Stomach (tissue), 19 donors: ENCODE measurements at places on chromosomes 7 and 10.

GRCh38 chr10:2986391-2986801 is 81.0 kb upstream of the PFKP start:
- H3K36me3 ChIP-seq, result no peaks in the 10 kb centered on the region
- H3K4me3 ChIP-seq, result no peak overlapping the region
- H3K27me3 ChIP-seq, result no peaks in the 10 kb centered on the region
- H3K4me1 ChIP-seq, result peaks cover 5% of the 10 kb centered on the region
- peak; percentile 34 for DNase-seq

DNA sequence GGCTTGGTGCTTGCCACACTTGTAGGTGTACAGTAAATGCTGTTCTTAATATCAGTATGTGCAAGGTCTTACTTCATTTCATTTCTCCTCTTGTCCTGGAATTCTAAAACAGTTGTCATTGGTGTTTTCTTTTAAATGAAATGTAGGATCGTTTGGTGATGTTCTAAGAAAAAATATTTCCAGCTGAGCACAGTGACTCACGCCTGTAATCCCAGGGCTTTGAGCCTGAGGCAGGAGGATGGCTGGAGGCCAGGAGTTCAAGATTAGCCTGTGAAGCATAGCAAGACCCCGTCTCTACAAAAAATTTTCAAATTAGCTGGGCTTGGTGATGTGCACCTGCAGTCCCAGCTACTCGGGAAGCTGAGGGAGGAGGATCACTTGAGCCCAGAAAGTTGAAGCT is 32.6 kb upstream of the ELN start:
- H3K4me1 ChIP-seq, result peaks cover 24% of the 10 kb centered on the region
- no peak for DNase-seq
- H3K27me3 ChIP-seq, result no peaks in the 10 kb centered on the region

DNA sequence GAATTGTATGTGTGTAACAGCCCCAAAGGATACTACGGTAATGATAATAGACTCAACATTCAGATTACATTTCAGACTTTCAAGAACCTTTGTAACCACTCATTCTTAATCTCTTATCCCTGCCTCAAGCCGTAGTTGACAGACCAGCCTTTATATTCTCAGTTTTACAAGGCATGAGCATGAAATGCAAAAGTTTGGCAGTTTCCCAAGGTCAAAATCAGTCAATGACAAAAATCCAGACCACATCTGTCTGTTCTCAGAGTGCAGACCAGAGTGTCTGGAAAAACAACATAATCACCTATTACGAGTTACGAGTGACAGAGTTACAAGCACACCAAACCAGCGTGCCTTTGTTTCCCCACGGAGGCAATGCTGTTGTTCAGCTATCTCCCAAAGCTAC is 178.6 kb upstream of the LRGUK start:
- no peaks in the 10 kb centered on the region for H3K4me1 ChIP-seq
- H3K27ac ChIP-seq, result no peak overlapping the region
- no peak for DNase-seq
- H3K27me3 ChIP-seq, result no peaks in the 10 kb centered on the region
- no peak overlapping the region for H3K4me3 ChIP-seq
- H3K36me3 ChIP-seq, result no peaks in the 10 kb centered on the region

DNA sequence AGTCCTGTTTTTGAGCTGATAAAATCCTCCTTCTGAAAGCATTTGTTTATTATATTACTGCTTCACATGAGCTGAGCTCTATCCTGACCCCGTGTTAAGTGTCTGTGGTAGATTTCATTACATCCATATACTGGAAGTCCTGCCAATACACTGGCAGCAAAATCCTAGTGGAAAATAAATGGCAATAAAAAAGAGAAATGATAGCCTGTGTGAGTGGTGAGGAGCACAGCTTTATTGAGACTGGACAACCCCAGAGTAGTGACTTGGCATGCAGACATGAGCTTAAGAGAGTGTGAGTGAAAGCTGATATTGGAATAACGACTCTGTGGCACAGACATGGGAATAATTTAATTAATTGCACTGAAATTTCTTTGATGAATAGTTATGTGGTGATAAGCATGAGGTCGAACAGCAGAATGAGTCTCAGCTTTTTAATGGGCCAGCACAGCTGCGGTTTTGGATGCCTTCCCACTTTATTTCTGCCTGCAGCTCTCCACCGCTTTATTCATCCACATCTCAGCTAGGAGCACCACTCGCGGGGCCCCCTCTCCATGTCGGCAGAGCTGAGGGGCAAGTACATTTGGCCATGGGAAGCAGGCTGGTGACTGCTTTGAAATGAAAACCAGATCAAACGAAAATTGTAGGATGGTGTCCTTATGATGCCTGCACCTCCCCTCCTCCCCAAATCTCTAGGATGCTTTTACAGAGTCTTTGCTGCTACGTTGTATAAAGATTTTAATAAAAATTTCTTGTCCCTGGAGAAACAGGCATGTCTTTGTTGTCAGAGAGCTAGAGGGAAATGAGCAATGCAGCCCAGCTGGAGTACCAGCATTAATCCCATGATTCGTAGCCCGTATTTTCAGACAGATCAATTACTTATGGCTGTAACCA is 494.3 kb downstream of the AUTS2 start:
- no peak overlapping the region for H3K27ac ChIP-seq
- H3K36me3 ChIP-seq, result no peaks in the 10 kb centered on the region
- H3K4me3 ChIP-seq, result no peak overlapping the region
- peak; percentile 77 for DNase-seq
- H3K27me3 ChIP-seq, result no peaks in the 10 kb centered on the region
- peaks cover 5% of the 10 kb centered on the region for H3K4me1 ChIP-seq

- H3K27ac ChIP-seq, result no peak overlapping the region
- H3K4me1 ChIP-seq, result peaks cover 15% of the 10 kb centered on the region
- H3K4me3 ChIP-seq, result no peak overlapping the region
- H3K36me3 ChIP-seq, result no peaks in the 10 kb centered on the region
- DNase-seq, result no peak
- no peaks in the 10 kb centered on the region for H3K27me3 ChIP-seq
Observed at GRCh38 chr7:132028144-132028920, 471.9 kb upstream of the PODXL start.

- H3K4me1 ChIP-seq, result no peaks in the 10 kb centered on the region
- no peaks in the 10 kb centered on the region for H3K36me3 ChIP-seq
- no peaks in the 10 kb centered on the region for H3K27me3 ChIP-seq
- H3K27ac ChIP-seq, result no peak overlapping the region
Observed at GRCh38 chr10:118139321-118139720, 92.6 kb upstream of the RAB11FIP2 start.

DNA sequence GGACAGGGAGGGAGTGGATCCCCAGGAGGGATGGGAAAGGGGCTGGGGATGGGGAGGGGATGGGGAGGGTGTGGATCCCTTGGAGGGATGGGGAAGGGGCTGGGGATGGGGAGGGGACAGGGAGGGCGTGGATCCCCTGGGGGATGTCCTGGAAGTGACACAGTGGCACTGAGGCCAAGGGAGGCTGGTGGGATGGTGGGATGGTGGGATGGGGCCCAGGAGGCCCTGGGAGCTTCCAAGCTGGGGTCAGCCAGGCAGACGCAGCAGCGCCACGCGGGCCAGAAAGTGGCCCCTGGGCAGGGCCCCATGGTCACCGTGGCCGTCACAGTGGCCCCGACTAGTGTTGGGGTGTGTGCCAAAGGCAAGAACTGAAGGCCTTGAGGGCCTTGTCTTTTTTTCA is 67.8 kb downstream of the INPP5A start:
- no peak overlapping the region for H3K27ac ChIP-seq
- H3K4me3 ChIP-seq, result no peak overlapping the region
- peaks cover 26% of the 10 kb centered on the region for H3K4me1 ChIP-seq
- no peaks in the 10 kb centered on the region for H3K27me3 ChIP-seq

- H3K4me1 ChIP-seq, result no peaks in the 10 kb centered on the region
- H3K36me3 ChIP-seq, result no peaks in the 10 kb centered on the region
- no peak overlapping the region for H3K4me3 ChIP-seq
- DNase-seq, result no peak
- no peaks in the 10 kb centered on the region for H3K27me3 ChIP-seq
Observed at GRCh38 chr10:97805096-97805884, 33.5 kb upstream of the SFRP5 start.

GRCh38 chr10:34721208-34721840 is 93.8 kb downstream of the PARD3 start:
- no peaks in the 10 kb centered on the region for H3K36me3 ChIP-seq
- H3K27me3 ChIP-seq, result no peaks in the 10 kb centered on the region
- no peak overlapping the region for H3K27ac ChIP-seq
- H3K4me1 ChIP-seq, result peaks cover 10% of the 10 kb centered on the region

DNA sequence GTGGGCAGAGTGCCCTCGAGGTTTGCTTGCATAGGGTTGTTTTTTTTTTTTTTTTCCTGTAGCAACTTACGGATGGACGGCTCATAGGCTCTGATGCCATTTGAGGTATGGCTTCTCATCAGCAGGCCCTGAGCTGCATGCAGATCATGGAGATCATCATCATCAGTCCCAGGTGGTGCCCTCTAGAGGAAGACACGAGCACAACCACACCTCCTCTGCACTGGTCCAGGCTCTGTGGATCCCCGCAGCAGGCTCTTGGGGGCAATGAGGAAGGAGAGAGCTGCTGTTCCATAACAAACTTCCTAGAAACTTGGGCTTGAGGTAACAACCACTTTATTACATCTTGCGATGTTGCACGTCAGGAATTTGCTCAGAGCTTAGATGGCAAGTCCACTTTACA is 132.7 kb upstream of the CXCL12 start:
- H3K27me3 ChIP-seq, result no peaks in the 10 kb centered on the region
- no peaks in the 10 kb centered on the region for H3K4me1 ChIP-seq
- no peak for DNase-seq
- H3K27ac ChIP-seq, result no peak overlapping the region

DNA sequence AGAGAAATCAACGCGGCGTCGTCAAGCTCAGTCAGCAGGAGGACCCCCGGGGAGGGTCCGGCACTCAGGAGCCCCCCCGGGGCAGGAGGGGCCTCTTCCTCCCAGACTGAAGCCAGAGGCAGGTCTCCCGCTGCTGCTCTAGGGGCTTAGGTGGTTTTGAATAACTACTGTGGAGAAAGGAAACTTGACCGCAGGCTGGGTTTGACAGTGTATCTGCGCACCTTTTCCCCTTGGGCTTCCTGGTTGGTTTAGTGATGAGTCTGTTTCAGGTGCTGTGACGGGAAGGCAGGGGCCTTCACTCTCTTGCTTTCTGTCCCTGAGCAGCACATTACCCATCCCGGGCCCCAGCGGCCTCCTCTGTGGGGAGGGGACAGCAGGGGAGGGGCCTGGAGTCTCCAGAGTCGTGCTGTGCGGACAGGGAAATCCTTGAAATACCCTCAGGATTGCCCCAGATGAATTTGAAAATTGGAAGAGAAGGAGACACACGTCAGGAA is 262.2 kb downstream of the ADARB2 start:
- H3K4me1 ChIP-seq, result no peaks in the 10 kb centered on the region
- H3K36me3 ChIP-seq, result no peaks in the 10 kb centered on the region
- no peak overlapping the region for H3K27ac ChIP-seq
- no peak overlapping the region for H3K4me3 ChIP-seq
- no peaks in the 10 kb centered on the region for H3K27me3 ChIP-seq

- no peaks in the 10 kb centered on the region for H3K4me1 ChIP-seq
- no peaks in the 10 kb centered on the region for H3K36me3 ChIP-seq
- H3K4me3 ChIP-seq, result no peak overlapping the region
- H3K27ac ChIP-seq, result no peak overlapping the region
- no peaks in the 10 kb centered on the region for H3K27me3 ChIP-seq
- DNase-seq, result no peak
Observed at GRCh38 chr7:125136755-125137532, 207.3 kb upstream of the POT1 start.

- H3K4me3 ChIP-seq, result no peak overlapping the region
- H3K27ac ChIP-seq, result no peak overlapping the region
- no peak for DNase-seq
- no peaks in the 10 kb centered on the region for H3K36me3 ChIP-seq
Observed at GRCh38 chr10:114571316-114571999, 86.6 kb downstream of the ABLIM1 start.

DNA sequence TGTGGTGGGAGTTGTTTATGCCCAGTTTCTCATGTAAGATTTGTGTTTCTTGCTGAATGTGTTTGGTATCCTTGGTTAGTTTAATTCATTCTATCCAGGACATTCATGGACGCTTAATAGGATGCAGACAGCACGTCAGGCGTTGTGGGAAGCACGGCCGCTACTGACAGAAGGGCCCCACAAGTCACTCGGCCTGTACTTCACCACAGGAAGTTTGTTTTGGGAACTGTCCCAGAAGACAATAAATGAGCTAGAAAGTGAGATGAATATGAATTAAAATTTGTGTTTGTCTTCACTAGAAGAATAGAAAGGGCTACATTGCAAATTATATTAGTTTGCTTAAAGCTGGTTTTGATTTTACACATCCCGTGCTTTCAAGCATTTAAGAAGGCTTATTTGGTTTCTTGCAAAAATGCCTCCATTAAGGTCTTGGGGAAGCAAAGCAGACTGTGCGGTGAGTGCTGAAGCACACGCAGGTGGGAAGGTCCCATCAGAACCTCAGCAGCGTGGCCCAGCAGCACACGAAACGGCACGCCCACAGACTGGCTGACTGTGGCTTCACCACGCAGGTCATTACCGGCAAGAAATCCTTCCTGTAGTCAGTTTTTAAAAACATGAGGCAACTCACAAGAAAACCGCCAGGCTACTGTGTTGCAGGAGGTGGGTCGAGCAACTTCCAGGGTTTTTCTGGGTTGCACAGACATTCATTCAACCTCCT is 74.1 kb downstream of the VIPR2 start:
- peak; percentile 40 for DNase-seq
- H3K4me1 ChIP-seq, result peaks cover 44% of the 10 kb centered on the region
- no peaks in the 10 kb centered on the region for H3K36me3 ChIP-seq
- H3K4me3 ChIP-seq, result no peak overlapping the region

- H3K4me1 ChIP-seq, result peaks cover 40% of the 10 kb centered on the region
- peak overlapping the region; percentile 81 for H3K27ac ChIP-seq
- no peak for DNase-seq
- no peak overlapping the region for H3K4me3 ChIP-seq
- peaks cover under 1% of the 10 kb centered on the region for H3K27me3 ChIP-seq
Observed at GRCh38 chr10:131998050-131998844, 16.5 kb upstream of the BNIP3 start.

GRCh38 chr7:73894733-73895551 is 34.0 kb downstream of the TMEM270 start:
- H3K4me1 ChIP-seq, result peaks cover 48% of the 10 kb centered on the region
- no peaks in the 10 kb centered on the region for H3K27me3 ChIP-seq
- peak overlapping the region; percentile 55 for H3K27ac ChIP-seq
- H3K4me3 ChIP-seq, result no peak overlapping the region
- H3K36me3 ChIP-seq, result no peaks in the 10 kb centered on the region
- no peak for DNase-seq

- no peak for DNase-seq
- H3K4me1 ChIP-seq, result no peaks in the 10 kb centered on the region
- H3K36me3 ChIP-seq, result no peaks in the 10 kb centered on the region
Observed at GRCh38 chr7:95718577-95719410, 53.6 kb upstream of the DYNC1I1 start.

- DNase-seq, result no peak
- no peak overlapping the region for H3K4me3 ChIP-seq
- no peaks in the 10 kb centered on the region for H3K27me3 ChIP-seq
- H3K4me1 ChIP-seq, result no peaks in the 10 kb centered on the region
Observed at GRCh38 chr7:94557215-94557614, 47.6 kb downstream of the CASD1 start.
